ENCODE measurements at places on chromosomes 11 and 22. TPM values are rescaled to one million over a fixed set of nuclear protein-coding genes. Genes with fewer than 3 reads are reported as not detected.

The MFRP gene
- total RNA-seq: not detected

DNA sequence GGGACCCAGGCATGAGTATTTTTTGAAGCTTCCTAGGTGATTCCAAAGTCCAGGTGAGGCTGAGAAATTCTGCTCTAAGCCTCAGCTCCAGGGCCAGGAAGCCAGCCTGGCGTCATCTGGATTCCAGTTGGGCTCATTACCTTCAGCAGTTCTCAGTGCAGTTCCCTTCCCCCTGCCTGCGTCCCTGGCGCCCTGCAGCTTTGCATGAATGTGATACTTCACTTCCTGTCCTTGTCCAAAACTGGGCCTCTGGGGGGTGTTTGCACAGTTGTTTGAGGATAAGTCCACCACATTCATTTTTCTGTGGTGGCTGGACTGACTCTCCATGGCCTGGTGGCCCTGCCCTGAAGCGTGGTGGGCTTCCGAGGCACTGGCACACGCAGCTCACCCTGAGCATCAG lies 98.1 kb downstream of the TENM4 start:
- DNase-seq: no peak

GRCh38 chr22:25955323-25955722 lies 213.3 kb downstream of the MYO18B start:
- DNase-seq: no peak

The DEUP1 gene
- total RNA-seq: not detected

- DNase-seq: no peak
Measured at GRCh38 chr11:68523743-68524142, 63.2 kb downstream of the PPP6R3 start.

The CSRP3 gene
- total RNA-seq: not detected

DNA sequence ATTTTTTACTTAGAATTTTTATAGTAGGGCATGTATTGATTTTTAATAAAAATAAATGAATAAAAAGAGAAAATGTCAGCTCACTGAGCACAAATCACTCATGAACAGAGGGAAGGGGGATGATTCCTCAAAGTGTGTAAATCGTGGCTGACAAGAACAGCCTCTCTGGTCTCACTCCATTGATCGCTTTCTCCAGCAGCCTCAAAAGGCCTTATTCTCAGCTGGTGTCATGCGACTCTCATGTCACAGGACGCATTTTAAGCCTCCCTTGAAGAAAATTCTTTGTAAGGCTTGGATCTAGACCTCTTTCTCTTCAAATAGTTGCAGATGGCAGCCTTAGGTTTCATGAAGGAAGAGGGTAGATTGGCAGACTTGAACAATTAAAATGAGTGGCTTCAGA lies 33.9 kb upstream of the SLC5A12 start:
- no peak for DNase-seq

DNA sequence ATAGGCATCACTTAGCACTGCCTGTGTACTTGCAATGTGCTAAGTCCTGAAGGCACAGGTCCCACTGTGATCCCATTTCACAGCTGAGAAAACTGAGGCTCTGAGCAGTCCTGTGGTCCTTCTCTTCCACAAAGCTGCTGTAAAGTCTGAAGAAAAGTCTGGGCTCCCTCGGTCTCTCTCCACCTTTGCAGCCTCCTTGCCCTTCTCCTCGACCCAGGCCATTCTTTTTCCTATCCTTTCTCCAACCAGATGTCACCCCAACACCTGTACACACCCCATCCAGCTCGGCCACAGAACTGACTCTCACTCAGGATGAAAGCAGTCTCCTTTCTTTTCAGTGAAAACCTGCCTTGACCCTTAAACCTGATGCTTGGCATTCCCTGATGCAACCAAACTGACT lies 42.6 kb upstream of the SYT13 start:
- DNase-seq: no peak

The BBOX1 gene
- total RNA-seq: not detected

The SCGB2A2 gene
- total RNA-seq: not detected

The VPREB3 gene
- total RNA-seq: not detected

- DNase-seq: no peak
Measured at GRCh38 chr22:45088576-45088975, 75.1 kb upstream of the NUP50 start.

The SYCE3 gene
- total RNA-seq: 0.79 TPM

DNA sequence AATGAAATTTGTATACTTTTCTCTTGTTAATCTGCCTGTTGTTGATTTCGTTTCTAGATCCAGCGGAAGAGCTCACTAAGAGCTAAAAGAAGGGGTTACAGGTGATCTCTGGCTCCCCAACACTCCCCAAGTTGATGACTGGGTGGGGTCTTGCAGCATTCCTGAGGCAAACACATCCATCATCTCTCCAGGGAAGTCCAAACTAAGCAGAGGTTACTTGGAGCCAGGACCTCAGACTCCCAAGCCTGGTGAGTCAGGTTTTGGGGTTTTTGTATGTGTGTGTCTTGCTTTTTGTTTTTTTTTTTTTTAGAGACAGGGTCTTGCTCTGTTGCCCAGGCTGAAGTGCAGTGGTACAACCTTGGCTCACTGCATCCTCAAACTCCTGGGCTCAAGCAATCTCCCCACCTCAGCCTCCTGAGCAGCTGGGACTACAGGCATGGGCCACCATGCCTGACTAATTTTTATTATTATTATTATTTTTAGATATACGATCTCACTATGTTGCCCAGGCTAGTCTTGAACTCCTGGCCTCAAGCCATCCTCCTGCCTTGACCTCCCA lies 11.5 kb upstream of the RPS3 start:
- DNase-seq: no peak

GRCh38 chr11:110128161-110128560 lies 35.0 kb downstream of the ZC3H12C start:
- no peak for DNase-seq

The DGCR6 gene
- total RNA-seq: 2.9 TPM

DNA sequence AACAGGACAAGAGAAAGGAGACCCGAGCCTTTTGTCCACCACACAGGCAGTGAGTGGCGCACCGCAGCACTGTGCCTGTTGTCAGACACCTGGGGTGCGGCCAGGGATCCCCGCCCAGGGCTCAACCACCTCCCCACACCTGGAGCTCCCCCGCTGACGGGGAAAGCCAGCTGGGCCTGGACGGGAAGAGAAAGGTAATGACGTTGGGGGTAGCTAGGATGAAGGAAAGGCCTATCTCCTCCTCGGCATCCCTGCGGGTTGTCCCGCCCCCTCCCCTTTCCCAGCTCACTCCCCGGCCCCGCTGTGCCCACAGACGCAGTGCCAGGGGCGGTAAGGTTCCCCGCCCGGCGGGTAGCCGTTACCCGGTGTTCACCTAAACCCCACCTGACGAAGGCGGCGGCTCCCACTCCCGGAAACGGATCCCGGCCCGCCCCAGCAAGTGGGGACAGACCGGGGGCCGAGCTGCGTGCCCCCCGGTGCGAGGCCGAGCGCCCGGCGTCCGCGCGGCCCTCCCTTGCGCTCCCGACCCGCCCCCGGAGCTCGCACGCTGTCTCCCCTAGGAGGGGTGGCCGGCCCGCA lies 495 bp downstream of the HYOU1 start:
- DNase-seq: peak; percentile 58

DNA sequence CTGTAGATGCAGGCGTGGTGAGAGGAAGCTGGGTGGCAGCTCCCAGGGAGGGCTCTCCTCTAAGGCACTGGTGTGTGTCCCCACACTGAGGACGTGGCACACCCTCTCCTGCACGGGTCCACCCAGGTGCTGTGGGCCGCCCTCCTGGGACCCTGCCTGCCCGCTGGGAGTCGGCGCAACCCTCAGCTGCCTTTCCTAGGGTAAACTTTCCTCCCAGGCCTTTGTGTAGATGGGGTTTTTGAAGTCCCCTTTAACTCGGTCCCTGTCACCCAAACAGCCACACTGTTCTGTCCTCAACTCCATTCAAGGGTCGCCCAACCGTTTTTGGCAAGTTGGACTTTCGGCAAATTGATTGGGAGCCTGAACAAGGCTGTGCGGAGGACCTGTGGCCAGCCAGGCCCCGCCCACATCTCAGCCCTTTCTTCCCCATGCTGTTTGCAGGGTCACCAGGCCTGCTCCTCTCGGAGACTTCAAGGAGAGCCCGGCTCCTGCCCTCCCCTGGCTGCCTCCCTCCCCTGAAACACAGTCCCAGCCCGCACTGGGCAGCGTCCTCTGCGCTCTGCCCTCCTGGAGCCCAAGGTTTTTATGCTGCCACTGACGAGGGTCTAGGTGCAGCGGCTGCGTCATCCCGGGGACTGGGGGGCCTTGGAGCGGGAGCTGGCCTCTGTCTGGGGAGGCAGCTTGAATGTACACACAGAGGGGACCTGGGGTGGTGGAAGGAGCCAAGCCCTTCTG lies 1126.2 kb downstream of the BRD1 start:
- DNase-seq: no peak

GRCh38 chr22:46769706-46770105 lies 7.3 kb downstream of the TBC1D22A start:
- no peak for DNase-seq

The OR8D4 gene
- not detected for total RNA-seq

The PTGDR2 gene
- 2.9 TPM for total RNA-seq

DNA sequence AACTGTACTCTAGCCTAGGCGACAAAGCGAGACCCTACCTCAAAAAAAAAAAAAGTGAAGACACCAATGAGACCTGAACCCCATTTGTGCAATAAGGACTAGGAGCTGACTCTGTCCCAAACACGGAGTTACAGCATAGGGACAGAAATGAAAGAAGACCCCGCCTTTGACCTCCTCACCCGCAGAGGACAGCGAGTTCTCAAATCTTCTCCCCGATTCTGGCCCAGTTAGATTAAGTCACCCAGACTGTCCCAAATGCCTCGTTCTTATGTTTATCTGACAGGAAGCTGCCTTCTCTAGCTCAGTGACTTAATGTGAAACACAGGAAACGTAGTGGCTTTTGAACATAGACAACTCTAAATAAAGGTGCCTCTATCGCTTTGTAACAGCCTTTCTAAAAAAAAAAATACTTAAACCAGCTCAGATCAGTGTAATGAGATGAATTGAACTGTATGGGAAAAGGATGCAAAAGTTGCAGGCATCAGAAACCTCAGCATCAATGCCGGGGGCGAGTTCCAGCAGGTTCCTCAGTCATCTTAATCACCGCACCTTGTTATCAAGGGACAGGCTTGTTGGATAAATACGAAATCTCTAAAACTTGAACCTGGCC lies 10.6 kb downstream of the MYH9 start:
- DNase-seq: no peak

The ANGPTL5 gene
- total RNA-seq: not detected

The MUC6 gene
- total RNA-seq: not detected

- no peak for DNase-seq
Measured at GRCh38 chr11:100867606-100868005, 180.5 kb downstream of the ARHGAP42 start.

- DNase-seq: peak; percentile 2
Measured at GRCh38 chr22:47167056-47167455, 404.6 kb downstream of the TBC1D22A start.

DNA sequence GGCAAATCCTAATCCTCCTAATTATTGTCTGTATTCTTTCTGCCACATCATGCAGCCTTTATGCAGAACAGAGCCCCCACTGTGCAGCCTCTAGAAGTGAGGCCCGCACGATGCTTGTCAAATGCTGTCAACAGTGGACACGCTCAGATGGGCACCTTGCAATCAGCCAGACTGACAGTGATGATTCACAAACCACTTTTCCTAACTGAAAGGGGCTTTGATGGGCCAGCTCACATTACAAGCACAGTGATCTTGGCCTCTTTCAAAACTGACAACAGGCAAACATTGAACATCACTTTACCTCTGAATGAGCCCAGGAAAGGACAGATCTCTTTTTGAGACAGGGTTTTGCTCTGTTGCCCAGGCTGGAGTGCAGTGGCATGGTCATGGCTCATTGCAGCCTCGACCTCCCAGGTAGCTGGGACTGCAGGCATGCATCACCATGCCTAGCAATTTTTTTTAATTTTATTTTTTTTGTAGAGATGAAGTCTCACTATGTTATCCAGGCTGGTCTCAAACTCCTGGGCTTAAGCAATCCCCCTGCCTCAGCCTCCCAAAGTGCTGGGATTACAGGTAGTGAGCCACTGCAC lies 18.0 kb upstream of the E2F8 start:
- DNase-seq: no peak

DNA sequence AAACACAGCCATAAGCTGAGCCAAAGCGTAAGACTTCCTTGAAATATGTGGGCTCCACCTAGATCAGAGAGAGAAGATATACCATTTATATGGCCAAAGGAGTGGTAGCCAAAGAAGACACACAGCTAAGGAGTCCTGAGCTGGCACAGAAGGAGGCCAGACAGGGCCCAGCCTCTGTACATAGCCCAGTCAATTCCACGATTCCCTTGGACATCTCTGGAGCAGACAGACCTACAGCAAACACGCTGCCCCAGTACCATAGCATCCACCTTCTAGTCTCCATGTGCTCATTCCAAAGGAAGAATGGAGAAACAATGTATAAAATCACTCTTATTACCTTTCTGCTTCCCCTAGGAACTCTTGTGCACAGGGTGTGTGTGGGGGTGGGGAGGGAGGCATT lies 102.1 kb upstream of the LDLRAD3 start:
- no peak for DNase-seq

The HTR3A gene
- not detected for total RNA-seq

DNA sequence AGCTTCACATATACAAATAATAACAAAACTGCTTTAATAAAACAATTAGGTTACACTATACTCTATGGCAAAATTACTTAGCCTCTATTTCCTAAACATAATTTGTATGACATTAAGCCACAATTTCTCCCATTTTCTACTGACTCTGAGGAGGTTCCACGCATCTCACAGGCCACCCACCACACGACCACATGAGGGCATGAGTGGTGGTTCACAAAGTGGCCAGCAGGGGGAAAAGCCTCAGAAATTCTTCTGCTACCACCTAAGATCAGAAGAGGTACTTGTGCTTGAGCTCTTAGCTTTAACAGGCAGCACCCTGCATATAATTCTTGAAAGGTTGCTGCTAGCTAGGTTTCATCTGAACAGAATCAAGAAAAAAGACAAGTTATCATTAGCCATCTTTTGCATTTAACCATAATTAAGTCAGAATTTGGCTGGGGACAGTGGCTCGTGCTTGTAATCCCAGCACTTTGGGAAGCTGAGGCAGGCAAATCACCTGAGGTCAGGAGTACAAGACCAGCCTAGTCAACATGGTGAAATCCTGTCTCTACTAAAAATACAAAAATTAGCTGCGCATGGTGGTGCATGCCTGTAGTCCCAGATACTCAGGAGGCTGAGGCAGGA lies 7.7 kb downstream of the LPXN start:
- peak; percentile 72 for DNase-seq

DNA sequence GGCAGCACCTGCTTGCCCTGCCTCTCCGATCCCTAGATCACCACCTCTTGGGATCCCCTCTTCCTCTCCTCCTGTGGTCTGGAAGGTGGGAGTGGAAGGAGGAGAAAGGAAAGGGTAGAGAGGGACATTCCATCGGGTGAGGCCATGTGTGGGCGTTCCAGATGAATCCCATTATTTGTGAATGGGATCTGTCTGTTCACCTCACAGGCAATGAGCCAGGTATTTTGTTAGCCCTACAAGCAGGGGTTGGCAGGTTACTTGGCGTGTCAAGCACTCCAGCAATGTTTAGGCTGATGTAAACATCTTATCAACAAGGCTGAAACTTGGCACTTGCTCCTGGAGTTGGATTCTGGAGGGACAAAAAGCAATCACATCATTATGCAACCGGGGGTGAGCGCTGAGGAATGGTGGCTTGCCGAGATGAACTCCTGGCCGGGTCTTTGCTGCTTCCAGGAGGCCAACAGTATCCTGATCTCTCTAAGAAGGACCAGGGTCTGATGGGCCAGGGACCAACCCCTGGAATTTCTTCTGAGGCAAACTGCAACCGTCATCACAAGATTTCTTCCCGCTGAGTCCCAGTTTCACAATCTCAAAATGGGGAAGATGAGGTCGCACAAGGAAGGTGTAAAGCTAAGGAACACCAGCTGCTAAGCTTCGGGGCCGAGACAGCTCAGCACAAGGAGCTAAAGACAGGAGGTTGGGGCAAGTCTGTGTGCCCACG lies 7.8 kb downstream of the ADAMTS8 start:
- DNase-seq: no peak

Measured in activated naive CD8-positive, alpha-beta T cell treated with anti-CD3 and anti-CD28 coated beads, Interleukin-2, amount 10 ng/mL, durations not matched to agents 7 days and 5 days (primary cell).